NCI-H510A (cell line): ENCODE measurements at places on chromosomes 3 and 15.

DNA sequence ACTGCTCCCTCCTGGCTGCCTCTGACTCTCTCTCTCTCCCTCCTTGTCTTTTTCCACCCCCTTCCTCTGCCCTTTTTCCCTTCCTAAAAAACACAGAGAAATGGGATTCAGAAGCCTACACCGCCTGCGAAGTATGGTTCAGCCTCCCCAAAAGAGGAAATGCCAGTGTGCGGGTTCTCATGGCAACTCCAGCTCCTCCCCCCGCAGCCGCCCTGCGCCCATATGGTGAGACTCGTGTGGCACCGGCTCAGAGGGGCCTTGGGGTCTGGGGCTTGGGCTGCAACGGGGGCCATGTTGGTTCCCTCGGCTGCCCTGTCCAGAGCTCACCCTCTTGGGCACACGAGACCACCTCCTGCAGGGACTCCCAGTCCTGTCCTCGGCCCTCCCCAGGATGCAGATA is 23.6 kb upstream of the LINGO1 start:
- DNase-seq, result no peak

DNA sequence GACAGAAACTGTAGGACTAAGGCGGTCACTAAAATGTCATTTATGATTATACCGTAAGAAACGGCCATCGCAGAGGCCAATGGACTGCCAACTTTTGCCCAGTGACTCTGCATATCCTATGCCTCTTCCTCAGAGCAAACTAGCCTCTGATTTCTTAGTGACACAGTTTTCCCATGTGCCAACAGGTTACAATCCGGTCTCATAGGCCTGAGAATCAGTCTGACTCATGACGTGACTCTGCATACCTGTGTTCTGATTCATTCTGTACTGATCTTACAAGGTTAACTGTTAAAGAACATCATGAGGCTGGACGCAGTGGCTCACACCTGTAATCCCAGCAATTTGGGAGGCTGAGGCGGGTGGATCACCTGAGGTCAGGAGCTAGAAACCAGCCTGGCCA is 17.8 kb downstream of the RUBCN start:
- DNase-seq, result no peak

GRCh38 chr3:30456264-30456663 is 150.1 kb upstream of the TGFBR2 start:
- no peak for DNase-seq

GRCh38 chr3:165778891-165779290 is 58.3 kb downstream of the BCHE start:
- DNase-seq, result no peak

- no peak for DNase-seq
Observed at GRCh38 chr3:160748787-160749186, 7.2 kb upstream of the PPM1L start.

DNA sequence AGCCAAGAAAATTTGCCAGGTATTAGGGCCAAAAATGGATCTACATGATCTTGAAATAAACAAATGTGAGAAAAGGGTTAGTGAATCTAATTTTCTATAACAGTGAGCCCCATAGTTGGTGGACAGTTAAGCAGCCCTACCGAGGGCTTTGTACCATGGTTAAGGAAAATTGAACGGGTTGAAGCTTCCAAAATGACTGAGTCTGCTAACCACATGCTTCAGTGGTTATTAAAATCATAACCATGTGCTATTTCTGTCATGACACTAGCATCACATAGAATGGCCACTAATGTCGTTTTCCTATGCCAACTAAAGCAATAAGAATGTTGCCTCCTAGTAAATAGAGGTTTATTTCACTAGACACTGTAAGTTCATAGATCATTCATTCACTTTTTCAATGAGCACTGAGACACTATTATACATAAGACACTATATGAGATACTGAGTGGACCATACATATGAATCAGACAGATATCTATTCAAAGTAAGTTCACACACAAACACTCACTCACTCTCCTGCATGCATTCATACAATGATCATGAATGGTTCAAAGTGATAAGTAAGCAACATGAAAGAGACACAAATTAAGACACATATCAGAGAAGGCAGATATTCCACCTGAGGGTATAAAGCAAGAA is 4.3 kb downstream of the SST start:
- DNase-seq, result no peak

- DNase-seq, result no peak
Observed at GRCh38 chr3:182726258-182727142, 66.8 kb upstream of the ATP11B start.

DNA sequence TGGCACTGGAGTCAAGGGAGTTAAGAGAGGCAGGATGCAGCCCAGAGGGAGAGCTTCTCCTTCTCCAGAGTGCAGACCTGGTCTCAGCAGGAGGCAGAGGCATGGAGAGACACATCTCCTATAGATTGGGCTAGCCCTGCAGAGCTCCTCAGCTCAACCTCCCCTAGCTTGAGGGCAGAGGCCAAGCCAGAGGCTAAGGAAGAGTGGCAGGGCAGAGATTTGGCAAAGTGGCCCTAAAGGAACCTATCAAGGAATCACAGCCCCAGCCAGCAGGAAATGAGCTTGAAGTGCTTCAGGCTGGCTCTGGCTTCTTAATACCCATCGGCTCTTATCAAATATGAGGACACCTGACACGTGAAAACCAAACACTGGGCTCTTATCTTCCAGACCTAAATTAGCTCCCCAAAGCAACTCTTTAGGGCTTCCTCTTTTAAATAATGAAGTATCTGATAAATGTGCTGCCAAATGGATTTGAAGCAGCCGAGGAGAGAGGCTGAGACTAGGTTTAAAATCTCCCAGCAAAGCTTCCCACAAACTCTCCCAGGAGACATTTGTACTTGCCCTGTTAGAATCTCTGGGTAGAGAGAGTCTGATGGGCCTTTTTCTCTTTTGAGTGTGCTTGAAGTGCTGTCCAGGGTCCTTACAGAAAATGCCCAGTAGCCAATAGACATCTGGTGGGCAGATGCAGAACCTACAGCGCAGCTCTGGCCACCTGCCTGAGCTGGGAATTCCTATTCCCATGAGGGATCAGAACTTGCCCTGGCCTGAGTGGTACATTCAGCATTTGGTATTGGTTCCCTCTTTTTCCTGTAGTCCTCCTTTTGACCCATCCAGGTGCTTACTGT is 271.4 kb downstream of the CLSTN2 start:
- no peak for DNase-seq

DNA sequence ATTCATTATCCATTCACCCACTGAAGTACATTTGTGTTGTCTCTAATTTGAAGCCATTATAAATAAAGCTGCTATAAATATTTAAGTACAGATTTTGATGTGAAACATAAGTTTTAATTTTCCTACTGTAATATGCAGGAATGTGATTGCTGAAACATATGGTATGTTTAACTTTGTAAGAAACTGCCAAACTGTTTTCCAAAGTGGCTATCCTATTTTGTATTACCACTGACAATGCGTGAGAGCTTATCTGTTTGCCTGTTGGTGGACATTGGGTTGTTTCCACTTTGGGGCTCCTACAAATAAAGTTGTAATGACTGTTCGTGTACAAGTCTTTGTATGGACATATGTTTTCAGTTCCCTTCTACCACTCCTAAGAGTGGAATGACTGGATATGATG is 2.5 kb downstream of the WDR93 start:
- DNase-seq, result no peak

GRCh38 chr15:27681038-27681437 is 418.1 kb downstream of the OCA2 start:
- no peak for DNase-seq

GRCh38 chr3:147493065-147493464 is 83.9 kb downstream of the ZIC1 start:
- no peak for DNase-seq

DNA sequence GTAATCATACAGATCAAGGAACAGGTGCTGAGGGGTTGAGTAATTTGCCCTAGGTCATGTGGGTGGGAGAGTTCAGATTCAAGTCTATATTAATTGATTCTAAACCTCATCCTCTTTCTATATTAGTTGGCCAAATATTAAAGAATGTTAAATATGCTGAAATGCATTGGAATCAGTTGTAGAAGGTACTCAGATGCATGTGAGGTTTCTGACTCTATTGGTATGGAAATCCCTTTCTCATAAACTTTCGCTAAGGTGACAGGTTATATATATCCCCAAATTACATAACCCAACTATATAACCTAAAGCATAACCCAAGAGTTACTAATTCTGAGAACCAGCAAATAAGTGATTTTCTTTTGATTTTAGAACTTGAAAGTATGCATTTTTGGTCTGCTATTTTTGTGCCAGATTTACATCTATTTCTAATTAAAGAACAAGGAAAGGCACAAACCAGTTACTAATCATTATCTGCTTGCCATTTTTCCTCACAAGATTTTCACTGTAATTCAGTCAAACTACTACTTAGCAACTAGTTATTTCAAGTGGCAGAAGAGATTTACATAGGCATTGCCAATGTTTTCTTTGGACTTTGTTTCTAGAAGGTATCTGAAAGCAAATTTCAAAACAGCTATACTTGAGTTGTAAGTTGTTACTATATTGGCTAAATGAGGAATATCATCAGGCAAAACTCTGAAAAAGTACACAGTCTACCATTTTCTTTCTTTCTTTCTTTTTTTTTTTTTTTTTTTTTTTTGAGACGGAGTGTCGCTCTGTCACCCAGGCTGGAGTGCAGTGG is 201.3 kb downstream of the RBMS3 start:
- DNase-seq, result no peak

- DNase-seq, result no peak
Observed at GRCh38 chr3:129827765-129828164, 65.7 kb downstream of the TMCC1 start.

- no peak for DNase-seq
Observed at GRCh38 chr3:183494341-183494740, 61.2 kb downstream of the KLHL6 start.

DNA sequence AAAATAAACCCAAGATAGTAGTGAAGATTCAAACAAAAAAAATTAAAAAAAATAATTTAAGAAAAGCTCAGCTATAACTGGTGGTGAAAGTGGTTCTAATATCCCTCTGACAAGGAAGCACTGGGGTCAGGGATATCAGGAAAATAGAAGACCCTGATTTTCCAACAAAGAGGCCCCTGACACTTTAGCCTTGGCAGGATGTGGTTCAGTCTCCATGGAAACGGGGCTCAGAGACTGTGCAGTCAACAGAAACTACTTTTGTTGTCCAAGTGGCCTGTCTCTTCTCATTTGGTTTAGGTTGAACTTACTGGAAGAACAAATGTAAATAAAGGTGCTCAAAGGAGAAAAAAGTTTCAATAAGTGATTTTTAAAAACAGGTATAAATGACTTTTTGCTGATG is 27.2 kb downstream of the INTS14 start:
- no peak for DNase-seq

- DNase-seq, result no peak
Observed at GRCh38 chr3:159139326-159139725, 337.5 kb downstream of the MFSD1 start.

GRCh38 chr3:150722267-150722666 is 18.5 kb upstream of the ERICH6 start:
- no peak for DNase-seq

DNA sequence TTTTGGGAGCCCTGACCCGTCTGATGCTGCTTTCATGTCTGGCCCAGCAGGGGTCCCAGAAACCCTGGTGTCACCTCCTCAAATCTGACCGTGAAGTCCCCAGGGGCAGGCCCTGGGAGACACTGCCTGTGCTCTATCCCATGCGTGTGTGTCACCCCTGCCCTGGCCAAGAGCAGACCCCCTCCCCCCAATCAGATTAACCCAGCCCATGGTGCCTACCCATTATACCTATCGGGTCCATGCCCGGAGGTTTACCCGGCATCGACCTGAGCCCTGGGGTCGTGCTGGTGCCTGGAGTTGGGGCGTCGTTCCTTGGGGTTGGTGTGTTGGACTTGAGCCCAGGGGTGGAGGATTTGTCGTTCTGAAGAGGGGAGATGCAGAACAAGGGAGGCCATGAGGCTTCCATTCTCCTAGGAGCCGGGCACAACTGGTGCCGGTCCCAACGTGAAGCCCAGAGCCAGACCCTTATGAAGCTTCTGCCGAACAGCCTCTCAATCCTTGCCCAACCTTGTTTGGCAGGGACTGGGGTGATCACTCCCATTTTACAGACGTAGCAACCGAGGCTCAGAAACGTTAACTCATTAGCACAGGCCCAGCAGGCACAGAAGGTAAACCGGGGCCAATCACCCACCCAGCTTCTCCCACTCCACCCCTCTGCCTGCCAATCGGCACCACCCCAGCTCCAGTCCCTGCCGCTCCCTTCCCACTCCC is 39.6 kb downstream of the TLE3 start:
- DNase-seq, result no peak

DNA sequence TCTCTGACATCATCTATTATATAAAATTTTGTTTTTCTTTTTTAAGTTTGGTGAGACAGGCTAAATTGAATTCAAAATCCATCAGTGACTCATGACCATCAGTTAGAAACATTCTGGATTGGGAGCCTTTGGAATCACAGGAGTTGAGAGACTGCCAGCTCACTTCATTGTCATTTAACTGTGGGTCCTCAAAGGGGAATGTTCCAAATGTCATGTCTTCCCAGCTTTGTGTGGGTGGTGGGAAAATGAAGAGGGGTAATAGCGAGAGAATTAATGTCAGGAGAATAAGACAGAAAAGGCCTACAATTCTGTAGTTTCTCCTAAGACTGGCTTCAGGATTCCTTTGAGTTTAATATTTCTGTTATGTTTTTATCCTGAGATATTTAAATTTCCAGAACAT is 1051.9 kb downstream of the FHIT start:
- DNase-seq, result no peak

DNA sequence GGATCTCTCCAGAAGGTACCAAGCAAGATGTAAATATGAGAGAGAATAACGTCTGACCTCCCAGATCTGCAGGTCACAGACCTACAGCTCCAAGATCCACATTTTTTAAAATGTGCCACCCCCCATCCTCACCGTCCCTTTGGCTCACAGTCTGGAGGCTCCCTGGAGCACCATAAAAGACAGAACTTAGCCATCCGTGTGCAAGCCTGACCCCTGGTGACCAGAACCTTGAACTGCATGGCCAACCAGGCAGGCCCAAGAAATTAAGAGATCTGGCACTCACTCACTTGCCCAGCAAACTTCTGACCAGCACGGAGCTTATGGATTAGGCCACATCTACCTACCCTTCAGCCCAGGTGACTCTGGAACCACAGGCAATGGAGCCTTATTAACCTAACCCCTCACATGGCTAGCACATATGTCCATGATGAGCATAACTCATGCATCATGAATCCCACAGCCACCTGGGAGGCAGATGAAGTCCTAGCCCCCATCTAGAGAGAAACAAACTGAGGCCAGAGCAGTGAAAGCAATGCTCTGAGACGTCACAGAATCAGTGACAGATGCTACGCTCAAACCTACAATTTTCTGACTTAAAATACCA is 275.3 kb downstream of the UACA start:
- DNase-seq, result no peak

DNA sequence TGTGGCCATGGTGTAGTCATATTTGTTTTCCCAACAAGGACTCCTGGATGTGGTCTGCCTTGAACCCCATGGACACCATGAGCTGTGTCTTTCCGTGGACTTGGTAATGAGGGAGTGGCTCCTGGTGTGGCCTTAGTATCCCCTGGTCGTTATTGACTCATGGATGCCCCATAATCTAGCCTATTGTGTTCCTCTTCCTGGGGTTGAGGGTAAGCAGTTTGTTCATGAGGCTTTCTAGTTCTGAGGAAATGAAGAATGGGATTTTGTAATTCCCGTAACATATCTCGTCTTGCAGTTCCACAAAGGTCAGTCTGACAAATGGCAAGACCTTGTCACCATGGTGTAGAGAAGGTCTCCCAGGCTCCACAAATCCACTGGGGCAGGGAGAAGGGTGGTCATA is 22.6 kb downstream of the RAB7A start:
- no peak for DNase-seq

GRCh38 chr15:66565141-66565641 is 607 bp downstream of the LCTL start:
- DNase-seq, result no peak

- DNase-seq, result no peak
Observed at GRCh38 chr15:50127255-50127777, 8.3 kb upstream of the ATP8B4 start.
